ENCODE measurements at places on chromosomes 1 and 21. TPM values are rescaled to one million over a fixed set of nuclear protein-coding genes. Genes with fewer than 3 reads are reported as not detected.

The CBR3 gene
- total RNA-seq: 0.41 TPM

The MMP23B gene
- 4.9 TPM for total RNA-seq

The CTTNBP2NL gene
- total RNA-seq: 45.9 TPM

The RPTN gene
- not detected for total RNA-seq

The SLC35F3 gene
- total RNA-seq: 1.1 TPM

The LEPR gene
- 11.6 TPM for total RNA-seq

The FAM163A gene
- 0.21 TPM for total RNA-seq

The RIMS3 gene
- total RNA-seq: 3.2 TPM

- DNase-seq: peak; percentile 9
These were observed 237.4 kb downstream of the CENPF start for GRCh38 chr1:214840356-214840755.

GRCh38 chr1:246658567-246658966, 65.6 kb upstream of the SCCPDH start:
- DNase-seq: no peak

DNA sequence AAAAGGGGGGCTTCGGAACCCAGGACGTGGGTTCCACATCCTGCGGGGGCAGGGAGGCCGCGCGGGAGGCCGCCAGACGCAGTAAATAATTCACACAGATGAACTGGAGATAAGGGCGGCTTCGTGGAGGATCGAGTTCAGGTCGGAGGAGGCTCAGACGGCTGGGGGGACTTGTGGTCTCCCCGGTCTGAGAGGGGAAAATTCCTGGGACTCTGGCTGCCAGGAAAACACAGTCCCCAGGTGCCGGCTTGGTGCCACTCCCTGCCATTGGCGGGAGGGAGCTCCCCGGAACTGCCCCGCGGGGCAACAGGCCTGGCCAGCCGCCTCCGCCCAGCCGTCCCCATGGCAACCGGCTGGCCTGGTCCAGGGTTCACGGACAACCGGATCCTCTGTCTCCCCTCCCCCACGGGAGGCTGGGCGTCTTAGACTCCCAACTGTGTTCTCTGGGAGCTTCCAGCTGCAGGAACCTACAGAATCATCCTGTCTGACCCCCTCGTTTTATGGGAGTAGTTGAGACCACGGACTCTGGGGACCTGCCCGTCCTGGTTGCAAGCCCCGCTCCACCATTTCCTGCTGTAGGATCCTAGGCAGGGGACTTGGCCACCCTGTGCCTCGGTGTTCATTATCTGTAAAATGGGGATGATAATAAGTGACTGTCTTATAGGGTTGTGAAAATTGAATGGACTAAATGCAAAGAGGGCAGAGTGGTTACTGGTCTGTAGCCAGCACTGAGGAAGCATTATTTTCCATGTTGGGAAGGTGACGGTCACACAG, 9.6 kb downstream of the CAMK2N1 start:
- DNase-seq: no peak

DNA sequence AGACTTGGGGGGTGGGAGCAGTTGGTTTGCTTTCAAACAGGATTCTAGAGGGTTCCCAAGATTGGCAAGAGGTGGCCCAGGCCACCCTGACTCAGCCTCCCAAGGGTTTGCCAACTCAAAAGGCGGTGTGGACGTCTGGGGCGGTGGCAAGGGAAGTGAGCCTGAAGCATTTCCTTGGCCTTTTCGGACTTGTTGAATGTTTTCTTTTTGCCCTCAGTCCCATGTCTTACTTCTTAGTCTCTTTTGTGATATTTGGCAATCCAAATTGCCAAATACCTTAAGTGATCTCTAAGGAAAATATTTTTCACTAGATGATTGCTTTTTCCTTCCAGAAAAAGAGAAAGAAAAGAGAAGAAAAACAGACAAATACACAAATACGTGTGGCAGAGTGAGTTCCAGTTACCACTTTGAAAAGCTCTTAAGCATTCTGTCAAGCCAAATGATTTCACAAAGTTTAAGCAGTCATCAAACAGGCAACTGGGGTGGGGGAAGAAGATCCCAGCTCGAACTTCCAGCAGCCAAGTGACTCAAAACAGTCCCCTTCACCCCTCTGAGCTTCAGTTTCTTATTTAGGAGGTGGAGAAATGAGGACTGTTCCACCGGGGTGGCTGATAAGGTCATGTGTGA, 374.6 kb upstream of the USP24 start:
- DNase-seq: no peak

DNA sequence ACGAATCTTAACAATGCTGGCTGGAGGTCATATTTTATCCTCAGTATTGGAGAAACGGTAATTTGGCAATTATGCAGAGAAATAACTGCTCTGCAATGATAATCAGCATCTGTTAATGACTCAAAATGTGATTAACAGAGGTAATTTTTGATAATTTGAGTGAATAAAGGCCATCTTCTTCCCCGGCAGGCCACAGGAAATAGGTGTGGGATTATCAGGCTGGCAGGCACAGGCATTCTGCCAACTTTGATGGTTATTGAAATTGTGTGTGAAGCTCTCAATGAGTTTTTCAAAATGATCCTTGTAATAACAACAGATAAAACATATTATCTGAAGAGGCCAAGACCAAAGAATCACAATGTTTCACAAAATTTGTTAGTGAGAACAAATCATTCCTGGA, 309.0 kb downstream of the PTGER3 start:
- DNase-seq: no peak

DNA sequence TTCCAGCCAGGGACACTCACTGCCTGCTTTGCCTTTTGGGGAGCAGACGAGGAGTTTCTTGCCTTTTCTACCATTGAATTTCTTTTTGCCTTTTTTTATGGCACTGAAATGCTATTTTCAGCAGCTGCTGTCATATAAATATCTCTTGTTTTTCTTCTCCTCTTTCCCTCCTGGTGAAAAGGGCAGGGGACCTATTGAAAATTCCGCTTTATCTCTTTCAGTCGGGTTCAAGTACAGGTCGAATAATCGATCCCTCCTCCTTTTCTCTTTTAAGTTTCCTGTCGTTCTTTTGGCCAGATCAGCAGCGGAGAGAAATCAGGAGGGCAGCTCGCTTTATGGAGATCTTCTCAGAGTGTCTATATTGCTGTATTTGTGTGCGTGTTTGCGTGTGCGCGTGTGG, 67.4 kb upstream of the CASZ1 start:
- DNase-seq: no peak

GRCh38 chr1:7418442-7419080, 352.5 kb upstream of the VAMP3 start:
- DNase-seq: no peak

GRCh38 chr1:35557118-35557610, at the start of gene KIAA0319L:
Gene KIAA0319L (minus strand): TSS chr1:35557403. CDS start chr1:35554491, 2,912 bp downstream.
- no peak for DNase-seq

DNA sequence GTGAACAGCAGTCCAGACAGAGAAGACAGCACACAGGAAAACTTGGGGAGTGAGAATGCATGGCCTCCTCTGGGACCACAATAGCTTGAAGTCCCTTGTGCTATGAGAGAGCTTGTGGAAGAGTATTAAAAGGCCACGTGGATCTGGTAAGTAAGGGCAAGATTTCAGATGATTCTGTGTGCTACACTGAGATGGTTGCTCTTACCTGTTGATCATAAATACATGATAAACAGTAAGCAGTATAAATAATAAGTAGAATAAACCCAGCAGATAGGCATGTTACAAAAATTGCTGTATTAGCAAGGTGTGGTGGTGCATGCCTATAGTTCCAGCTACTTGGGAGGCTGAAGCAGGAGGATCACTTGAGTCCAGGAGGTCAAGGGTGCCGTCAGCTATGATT, 150.4 kb upstream of the ZC3H11B start:
- DNase-seq: no peak

DNA sequence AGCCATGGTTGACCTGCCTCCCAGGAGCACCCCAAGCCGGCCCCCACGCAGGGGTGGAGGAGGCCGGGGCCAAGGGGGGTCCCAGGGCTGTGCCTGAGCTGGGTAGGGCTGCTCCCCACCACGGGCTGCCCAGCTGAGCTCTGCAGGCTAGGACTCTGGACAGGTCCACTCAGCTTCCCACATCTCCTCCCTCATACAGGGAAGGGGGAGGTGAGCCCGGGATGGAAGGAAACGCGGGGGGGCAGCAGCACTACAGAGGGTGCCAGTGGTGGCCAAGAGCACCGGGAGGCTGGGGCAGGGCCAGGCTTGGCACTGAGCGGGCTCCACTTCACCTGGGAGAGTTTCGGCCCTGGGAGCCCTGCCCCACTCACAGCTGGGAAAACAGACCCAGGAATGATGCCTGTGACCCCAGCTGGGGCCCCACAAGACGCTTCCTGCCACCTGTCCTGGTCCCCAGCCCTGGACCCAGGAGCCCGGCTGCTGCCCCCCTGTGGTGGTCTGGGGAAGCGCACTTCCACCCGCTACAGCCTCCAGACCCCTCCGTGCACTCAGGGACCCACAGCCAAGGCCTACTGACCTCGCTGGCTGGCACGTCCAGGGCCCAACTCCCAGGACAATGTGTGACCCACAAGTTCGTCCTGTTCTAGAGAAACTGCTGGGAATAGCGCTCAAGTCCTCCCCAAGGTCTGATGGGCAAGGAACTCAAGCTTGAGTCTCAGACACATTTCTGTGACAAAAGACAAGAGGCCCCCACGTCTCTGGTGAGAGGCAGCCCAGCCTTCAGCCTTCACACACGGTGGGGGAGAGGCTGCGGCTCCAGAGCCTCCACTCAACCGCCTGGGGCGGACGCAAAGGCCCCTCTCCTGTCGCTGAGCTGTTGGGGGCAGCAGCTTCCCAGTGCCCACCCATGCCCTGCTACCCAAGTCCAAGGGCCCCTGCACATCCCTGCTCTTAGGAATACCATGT, 3.0 kb downstream of the AURKAIP1 start:
- DNase-seq: no peak

DNA sequence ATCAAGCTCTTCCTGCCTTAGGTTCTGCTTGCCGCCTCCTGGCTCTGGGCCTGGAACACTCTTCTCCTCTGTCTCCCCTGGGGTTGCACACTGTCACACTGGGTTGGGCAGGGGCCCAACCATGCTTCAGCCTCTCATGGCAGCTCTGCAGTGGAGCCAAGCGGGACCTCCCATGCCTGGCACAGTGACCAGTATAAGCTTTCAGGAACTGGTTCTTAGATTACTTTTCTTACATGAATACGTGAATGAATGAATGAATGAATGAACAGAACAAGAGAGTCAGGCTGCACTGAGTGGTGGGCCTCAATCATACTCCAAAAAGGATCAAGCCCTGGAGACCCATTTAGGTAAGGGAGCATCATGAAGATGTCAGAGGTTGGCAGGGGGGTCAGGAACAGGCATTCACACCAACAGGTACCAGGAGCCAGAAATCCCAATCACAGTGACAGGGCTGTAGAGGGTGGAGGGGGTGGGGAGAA, 30.8 kb upstream of the TMEM125 start:
- no peak for DNase-seq

GRCh38 chr21:39882839-39883195, 15.6 kb downstream of the PCP4 start:
- DNase-seq: no peak

GRCh38 chr1:35808450-35809113, 766 bp downstream of the AGO4 start:
- no peak for DNase-seq
